ENCODE measurements at places on chromosomes 3 and 15. TPM values are rescaled to one million over a fixed set of nuclear protein-coding genes. Genes with fewer than 3 reads are reported as not detected.

Gene LRRC34
- total RNA-seq = not detected

Gene DNAH12
- total RNA-seq = 0.02 TPM

Gene GOLGA8N
- total RNA-seq = 0.95 TPM

Gene CTXND1
- total RNA-seq = not detected

Gene OXTR
- total RNA-seq = 10.5 TPM

Gene SLC22A13
- total RNA-seq = not detected

Gene PTX3
- 1.0 TPM for total RNA-seq

Gene DUOXA1
- total RNA-seq = 0.06 TPM

Gene SOX2
- total RNA-seq = 0.45 TPM

Gene CKMT1A
- 2.9 TPM for total RNA-seq

Gene OCA2
- 0.34 TPM for total RNA-seq

Gene TMEM45A
- total RNA-seq = 2.7 TPM

Gene CYB561D2
- 20.4 TPM for total RNA-seq

Gene CACNA2D2
- 0.50 TPM for total RNA-seq

Gene TERC
- total RNA-seq = not detected

Gene GRK7
- not detected for total RNA-seq

Gene CPEB1
- total RNA-seq = 3.2 TPM

All from A549 treated with Mapracorat at 1 μM for 4 hours (cell line).